ENCODE measurements at places on chromosomes 1 and 21.
A peak's percentile ranks its signal among the peaks of the same experiment; 100 is the strongest.

DNA sequence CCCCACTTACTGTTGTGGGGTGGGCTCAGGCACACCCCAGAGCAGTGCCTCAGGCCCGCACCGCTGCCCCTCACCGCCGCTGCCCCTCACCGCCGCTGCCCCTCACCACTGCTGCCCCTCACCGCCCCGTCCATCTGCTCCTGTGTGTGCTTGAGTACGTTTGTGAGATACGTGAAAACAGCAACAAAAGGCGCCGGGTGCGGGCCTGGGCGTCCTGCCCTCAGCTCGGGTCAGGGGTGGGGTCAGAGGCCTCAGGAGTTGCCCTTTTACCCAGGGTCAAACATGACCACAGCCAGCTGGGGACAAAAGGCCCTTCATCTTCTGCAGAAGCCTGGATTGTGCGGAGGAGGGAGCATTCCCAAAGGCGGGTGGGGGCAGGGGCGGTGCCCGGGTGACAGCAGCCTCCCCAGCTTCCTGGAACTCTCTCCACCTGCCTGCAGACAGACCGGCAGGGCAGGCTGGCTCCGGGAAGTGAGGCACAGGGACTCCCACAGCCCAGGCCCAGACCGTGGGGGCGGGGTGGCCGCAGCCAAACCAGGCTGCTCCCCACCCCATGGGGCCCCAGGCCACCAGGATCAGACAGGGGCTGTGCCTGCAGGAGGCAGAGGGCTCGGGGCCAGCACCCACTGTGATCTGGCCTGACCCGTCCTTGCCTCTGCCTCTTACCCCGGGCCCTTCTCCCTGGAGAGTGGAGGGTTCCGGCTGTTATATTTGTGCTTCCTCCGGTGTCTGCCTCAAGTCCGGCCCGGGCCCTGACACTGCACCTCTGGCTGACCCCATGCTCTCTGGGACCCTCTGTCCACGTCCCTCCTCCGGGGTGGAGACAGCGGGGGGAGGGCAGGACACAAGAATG is 2.3 kb upstream of the VWA1 start:
- peaks cover 48% of the 10 kb centered on the region for H3K4me1 ChIP-seq
- no peaks in the 10 kb centered on the region for H3K36me3 ChIP-seq
- H3K27me3 ChIP-seq = no peaks in the 10 kb centered on the region

DNA sequence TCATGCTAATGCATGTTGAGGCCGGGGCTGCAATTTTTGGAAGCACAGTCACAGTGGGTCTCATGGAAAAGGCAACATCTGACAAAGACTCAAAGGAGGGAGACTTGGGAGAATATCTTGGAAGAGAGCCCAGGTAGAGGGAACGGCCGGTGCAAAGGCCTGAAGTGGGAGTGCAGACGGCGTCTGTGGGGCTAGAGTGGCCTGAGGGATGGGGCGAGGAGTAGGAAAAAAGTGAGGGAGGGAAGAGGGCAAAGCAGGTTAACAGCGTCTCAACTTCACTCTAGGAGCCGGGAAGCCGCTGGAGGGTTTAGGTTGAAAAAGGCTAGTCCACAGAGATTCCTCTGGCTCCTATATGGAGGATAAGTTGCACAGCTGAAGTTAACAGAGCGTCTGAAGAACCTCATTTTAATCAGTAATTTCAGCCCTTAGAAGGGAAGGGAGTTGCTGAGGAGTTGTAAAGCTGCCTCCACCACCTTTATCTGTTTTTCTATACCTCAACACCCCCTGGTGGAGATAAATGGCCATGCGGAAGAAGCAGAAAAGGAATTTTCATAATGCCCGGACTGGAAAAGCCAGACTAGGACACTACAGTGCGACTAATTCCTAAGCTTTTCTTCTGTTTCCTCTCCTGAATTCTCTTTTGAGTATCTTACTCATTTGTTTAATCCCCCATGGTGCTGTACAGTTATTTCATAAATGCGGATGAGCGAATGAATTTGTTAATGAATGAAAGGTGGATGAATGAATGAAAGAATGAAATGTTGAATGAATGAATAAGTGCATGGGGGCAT is 78.7 kb upstream of the ZNF281 start:
- H3K4me3 ChIP-seq = peak overlapping the region; percentile 20
- no peaks in the 10 kb centered on the region for H3K27me3 ChIP-seq
- H3K27ac ChIP-seq = peak overlapping the region; percentile 18
- peaks cover 17% of the 10 kb centered on the region for H3K4me1 ChIP-seq
- H3K36me3 ChIP-seq = no peaks in the 10 kb centered on the region

GRCh38 chr1:230806552-230806951 is 59.4 kb downstream of the CAPN9 start:
- H3K36me3 ChIP-seq = no peaks in the 10 kb centered on the region
- H3K4me1 ChIP-seq = no peaks in the 10 kb centered on the region
- peaks cover 4% of the 10 kb centered on the region for H3K27me3 ChIP-seq

DNA sequence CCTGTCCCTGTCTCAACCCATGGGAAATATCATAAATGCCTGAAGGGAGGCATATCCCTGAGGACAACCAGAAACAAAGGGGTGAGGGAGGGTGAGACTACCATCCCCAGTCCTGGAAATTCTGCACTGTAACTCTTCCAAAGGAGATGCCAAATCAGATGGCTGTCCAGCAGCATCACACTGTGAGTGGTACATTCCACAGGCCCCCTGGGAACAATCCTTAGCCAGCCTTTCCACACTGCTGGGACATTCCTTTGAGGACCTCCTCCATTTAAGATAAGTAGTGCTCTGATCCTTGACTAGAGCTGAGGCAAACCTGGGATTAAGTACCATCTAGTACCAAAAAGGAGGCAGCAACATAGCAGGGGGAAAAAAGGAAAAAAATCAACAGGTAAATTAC is 10.7 kb downstream of the IVL start:
- peaks cover 52% of the 10 kb centered on the region for H3K27me3 ChIP-seq
- H3K36me3 ChIP-seq = no peaks in the 10 kb centered on the region
- H3K4me1 ChIP-seq = no peaks in the 10 kb centered on the region
- no peak overlapping the region for H3K4me3 ChIP-seq
- no peak overlapping the region for H3K27ac ChIP-seq

DNA sequence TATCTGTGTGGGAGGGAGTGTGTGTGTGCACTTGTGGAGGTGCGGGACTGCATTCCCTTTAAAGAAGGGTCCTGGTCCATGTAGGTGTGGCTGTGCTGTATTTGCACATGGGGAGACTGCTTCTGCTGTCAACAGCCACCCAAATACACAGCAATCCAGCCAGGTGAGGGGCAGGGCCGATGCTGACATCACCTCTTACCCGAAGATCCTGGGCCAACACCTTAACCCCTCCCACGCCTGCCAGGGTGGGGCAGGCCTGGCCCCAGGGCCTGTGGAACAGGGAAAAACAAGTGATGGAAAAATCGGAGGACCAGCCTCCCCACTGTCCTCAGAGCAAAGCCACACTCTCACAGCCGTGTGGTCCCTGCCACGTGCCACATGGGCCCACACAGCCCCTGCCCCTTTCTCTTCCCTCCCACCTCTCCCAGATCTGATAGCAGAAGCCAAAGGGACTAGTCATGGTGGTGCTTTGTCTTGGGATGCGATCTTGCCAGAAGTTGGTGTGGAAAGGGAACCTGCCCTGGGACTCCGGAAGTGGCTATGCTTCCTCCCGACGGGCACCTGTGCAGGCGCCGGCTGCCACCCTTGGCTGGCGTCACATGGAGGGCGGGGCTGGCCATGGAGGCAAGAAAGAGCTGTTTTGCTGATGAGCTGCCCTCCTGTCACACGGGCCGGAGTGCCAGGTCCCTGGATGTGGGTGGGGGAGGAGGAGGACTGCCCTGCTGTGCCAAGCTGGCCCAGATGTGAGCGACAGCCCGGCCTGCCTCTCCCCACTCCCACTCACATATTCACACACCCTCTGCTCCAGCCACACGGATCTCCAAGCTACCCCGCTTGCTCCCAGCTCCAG is 7.8 kb upstream of the CASZ1 start:
- H3K36me3 ChIP-seq = no peaks in the 10 kb centered on the region
- peak overlapping the region; percentile 35 for H3K4me3 ChIP-seq
- peak; percentile 66 for DNase-seq
- H3K4me1 ChIP-seq = peaks cover 17% of the 10 kb centered on the region
- peak overlapping the region; percentile 80 for H3K27ac ChIP-seq

DNA sequence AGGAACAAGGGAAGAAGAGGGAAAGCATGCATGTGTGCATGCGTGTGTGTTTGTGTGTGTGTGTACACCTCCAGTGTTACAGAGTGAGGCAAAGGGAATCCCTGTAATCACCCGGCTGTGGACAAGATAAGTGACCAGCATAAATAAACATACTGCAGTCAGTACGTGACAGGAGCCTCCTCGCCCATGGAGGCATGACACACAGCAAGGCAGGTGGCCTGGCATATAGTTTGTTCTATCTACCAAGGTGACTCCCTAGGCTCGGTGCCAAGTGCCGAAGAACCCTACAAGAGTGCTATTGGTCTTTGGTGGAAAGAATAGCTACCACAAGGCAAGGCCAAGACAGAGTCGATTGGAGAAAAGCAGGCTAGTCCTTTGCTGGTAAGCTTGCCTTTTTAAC is 31.7 kb upstream of the HEATR1 start:
- H3K4me1 ChIP-seq = no peaks in the 10 kb centered on the region
- no peak overlapping the region for H3K4me3 ChIP-seq
- H3K27ac ChIP-seq = no peak overlapping the region
- H3K36me3 ChIP-seq = no peaks in the 10 kb centered on the region
- DNase-seq = no peak

DNA sequence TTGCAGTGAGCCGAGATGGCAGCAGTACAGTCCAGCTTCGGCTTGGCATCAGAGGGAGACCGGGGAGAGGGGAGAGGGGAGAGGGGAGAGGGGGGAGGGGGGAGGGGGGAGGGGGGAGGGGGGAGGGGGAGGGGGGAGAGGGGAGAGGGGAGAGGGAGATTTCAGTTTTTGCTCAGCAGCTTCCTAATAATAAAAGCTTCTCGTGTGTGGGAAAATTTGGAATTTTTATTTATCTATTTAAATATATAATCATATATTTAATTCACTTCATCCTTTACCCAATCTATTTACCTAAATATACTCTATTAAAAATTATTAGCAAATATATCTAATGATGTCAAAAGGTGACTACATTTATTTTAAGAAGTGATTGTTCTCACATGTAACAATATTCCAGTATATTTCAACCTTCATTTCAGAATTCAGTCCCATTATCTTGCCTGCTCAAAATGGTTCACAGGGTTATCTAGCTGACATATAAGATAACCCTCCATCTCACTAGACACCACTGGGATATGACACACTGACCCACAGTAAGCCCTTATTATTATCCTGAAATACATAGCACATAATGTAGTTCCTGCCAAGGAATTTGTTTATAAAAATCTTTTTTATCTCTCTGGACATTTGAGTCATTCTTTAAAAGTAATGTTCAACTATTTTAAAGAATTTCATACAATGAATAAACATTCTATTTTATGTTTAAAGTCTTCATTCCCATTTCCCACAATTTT is 105.9 kb downstream of the GPATCH2 start:
- no peaks in the 10 kb centered on the region for H3K27me3 ChIP-seq
- no peak overlapping the region for H3K4me3 ChIP-seq
- H3K27ac ChIP-seq = no peak overlapping the region
- DNase-seq = peak; percentile 25

DNA sequence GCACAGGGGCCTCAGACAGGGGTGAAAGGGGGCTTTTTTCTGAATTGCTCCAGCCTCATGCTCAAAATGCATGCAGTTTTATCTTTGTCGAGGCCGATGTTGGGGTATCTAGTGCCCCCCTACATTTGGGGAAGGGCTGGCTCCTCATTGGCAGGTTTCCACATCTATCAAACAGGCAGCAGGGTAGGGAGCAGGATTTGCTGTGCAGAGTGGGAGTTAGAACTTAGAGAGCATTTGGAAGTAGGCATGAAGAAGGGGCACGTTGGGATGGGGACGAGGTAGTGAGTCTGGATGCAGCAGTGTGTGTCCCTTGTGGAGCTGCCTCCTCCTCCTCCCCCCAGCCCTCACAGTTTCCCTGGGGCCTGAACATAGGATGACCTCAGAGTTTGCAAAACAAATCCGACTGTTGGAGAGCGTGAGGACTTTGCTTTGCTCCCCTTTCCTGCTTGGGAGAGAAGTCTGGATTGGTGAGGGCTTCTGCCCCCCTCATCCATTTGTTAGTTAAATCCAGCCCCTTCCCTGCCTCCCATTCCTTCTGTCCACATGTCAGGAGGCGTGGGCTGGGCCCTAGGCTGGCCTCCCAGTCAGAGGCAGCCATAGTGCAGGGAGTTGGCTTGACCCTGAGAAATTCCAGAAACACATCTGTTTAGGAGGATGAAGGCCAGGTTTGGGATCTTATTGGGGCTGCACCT is 36.9 kb upstream of the GPR37L1 start:
- H3K4me3 ChIP-seq = no peak overlapping the region
- DNase-seq = no peak
- H3K4me1 ChIP-seq = peaks cover 31% of the 10 kb centered on the region
- H3K36me3 ChIP-seq = no peaks in the 10 kb centered on the region
- H3K27ac ChIP-seq = peak overlapping the region; percentile 88
- no peaks in the 10 kb centered on the region for H3K27me3 ChIP-seq

DNA sequence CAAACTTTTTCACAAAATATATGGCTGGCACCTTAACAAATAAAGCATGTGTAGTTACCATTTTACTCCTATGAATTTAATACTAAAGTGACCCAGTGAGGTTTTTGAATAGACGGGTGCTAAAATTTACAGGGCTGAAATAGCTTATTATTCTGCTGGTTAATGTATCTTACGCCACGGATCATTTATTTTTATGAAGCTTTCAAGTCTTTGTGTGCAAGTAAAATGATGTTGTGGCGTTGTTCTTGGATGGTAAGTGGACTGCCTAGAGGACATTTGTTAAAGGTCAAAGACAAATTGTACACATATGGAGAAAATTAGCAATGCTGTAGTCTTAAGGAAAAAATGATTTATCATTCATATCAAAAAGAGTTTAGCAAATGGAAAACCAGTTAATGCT is 22.8 kb downstream of the INSL5 start:
- H3K27ac ChIP-seq = no peak overlapping the region
- no peaks in the 10 kb centered on the region for H3K4me1 ChIP-seq
- H3K27me3 ChIP-seq = peaks cover 45% of the 10 kb centered on the region
- H3K36me3 ChIP-seq = no peaks in the 10 kb centered on the region
- no peak for DNase-seq
- H3K4me3 ChIP-seq = no peak overlapping the region

GRCh38 chr1:76038287-76039004 is 36.1 kb upstream of the ST6GALNAC3 start:
- H3K36me3 ChIP-seq = no peaks in the 10 kb centered on the region
- H3K4me1 ChIP-seq = no peaks in the 10 kb centered on the region
- H3K27me3 ChIP-seq = peaks cover 51% of the 10 kb centered on the region
- DNase-seq = no peak

- H3K36me3 ChIP-seq = peaks cover 93% of the 10 kb centered on the region
- H3K4me3 ChIP-seq = no peak overlapping the region
- DNase-seq = peak; percentile 18
- peaks cover 14% of the 10 kb centered on the region for H3K4me1 ChIP-seq
- H3K27me3 ChIP-seq = no peaks in the 10 kb centered on the region
These were observed 14.3 kb downstream of the SLFNL1 start for GRCh38 chr1:41006942-41007865.

Measured in PC-3 (cell line).